ENCODE measurements at places on chromosomes 7 and 10.

DNA sequence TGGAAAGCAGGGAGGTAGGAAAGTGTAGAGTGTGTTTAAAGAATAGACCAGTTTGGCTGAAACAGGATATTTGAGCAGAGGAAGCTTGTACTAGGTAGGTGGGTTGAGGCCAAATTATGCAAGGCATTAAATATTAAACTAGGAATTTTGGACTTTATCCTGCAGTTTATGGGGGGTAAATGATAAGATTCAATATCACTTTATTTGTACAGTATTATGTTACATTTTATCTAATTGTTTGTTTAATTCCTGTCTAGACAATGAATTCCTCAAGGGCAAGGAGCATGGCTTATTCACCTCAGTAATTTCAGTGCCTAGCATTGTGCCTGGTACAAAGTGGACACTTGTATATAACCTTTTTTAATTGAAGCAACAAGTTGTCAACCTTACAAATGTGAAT lies 125.9 kb downstream of the CFTR start:
- no peak overlapping the region for H3K27ac ChIP-seq
- no peaks in the 10 kb centered on the region for H3K4me1 ChIP-seq
- no peak overlapping the region for H3K4me3 ChIP-seq
- no peaks in the 10 kb centered on the region for H3K27me3 ChIP-seq

DNA sequence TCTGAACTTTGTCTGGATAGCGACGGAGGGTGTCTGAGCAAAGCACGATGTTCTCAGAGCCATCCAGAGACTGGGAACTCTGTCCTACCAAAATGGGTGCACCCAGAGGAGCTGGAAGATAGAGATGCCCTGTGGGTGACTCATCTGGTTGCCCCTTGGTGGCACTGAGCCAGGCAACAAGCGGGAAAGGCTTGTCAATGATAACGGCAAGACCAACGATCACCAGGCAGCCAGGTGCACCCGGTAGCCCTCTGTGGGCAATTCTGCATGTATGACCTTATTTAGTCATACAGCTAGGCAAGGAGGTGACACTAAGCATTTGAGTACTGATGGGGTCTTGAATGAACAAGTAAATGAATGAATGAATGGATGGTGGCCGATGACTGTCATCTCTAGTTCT lies 2.8 kb upstream of the ELN start:
- no peak overlapping the region for H3K4me3 ChIP-seq
- no peak overlapping the region for H3K27ac ChIP-seq
- H3K27me3 ChIP-seq = no peaks in the 10 kb centered on the region
- DNase-seq = no peak

- no peaks in the 10 kb centered on the region for H3K27me3 ChIP-seq
- no peaks in the 10 kb centered on the region for H3K4me1 ChIP-seq
- DNase-seq = no peak
- no peak overlapping the region for H3K27ac ChIP-seq
- no peaks in the 10 kb centered on the region for H3K36me3 ChIP-seq
Observed at GRCh38 chr10:49688261-49688846, 8.9 kb downstream of the C10orf53 start.

DNA sequence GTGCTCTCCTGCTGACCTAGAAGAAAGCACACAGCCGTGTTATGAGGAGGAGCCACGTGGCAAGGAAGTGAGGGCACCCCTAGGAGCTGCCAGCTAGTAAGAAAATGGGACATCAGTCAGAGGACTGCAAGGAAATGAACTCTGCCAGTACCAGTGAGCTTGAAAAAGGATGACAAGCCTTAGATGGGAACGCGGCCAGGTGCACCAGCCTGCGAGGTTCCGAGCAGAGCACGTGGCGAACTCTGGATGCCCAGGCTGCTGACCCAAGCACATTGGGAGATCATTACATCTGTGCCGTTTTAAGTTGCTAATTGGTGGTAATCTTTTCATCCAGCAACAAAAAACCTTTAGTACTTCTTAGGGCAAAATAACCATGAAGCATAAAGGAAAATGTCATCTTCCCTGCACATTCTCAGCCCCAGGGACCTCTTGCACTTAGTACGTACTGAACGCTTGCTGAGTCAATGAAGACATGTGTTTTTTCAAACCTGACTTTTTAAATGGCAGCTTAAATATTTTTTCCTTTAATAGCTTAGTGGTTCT lies 69.4 kb downstream of the AMZ1 start:
- no peak overlapping the region for H3K4me3 ChIP-seq
- H3K27ac ChIP-seq = no peak overlapping the region
- no peaks in the 10 kb centered on the region for H3K27me3 ChIP-seq
- H3K36me3 ChIP-seq = no peaks in the 10 kb centered on the region
- DNase-seq = no peak

- H3K27me3 ChIP-seq = no peaks in the 10 kb centered on the region
- H3K4me1 ChIP-seq = no peaks in the 10 kb centered on the region
- no peaks in the 10 kb centered on the region for H3K36me3 ChIP-seq
- DNase-seq = no peak
- no peak overlapping the region for H3K27ac ChIP-seq
Observed at GRCh38 chr10:60384708-60385398, 4.8 kb downstream of the ANK3 start.
